ENCODE measurements at places on chromosomes 3 and 15.

DNA sequence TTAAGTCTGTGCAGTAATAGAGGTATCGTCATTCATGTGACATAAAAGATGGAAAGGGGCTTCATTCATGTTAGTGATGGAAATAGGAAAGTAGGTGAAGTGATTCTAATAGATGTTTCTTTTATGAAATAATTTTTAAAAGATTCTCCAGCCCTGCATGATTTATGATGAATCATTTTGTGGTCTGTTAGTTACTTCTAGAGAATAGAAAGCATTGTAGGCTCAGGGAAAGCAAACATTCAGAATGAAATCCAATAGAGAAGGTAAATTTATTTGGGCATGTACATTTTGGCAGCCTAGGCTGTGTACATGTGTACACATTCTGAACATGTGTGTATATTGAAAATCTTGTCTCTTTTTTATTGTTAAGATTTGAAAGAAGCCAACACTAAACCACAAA is 23.1 kb downstream of the PPARG start:
- no peak for DNase-seq

GRCh38 chr3:171226794-171227193 is 200.3 kb upstream of the SLC2A2 start:
- no peak for DNase-seq

GRCh38 chr3:61996366-61996765 is 377.0 kb downstream of the FEZF2 start:
- no peak for DNase-seq

DNA sequence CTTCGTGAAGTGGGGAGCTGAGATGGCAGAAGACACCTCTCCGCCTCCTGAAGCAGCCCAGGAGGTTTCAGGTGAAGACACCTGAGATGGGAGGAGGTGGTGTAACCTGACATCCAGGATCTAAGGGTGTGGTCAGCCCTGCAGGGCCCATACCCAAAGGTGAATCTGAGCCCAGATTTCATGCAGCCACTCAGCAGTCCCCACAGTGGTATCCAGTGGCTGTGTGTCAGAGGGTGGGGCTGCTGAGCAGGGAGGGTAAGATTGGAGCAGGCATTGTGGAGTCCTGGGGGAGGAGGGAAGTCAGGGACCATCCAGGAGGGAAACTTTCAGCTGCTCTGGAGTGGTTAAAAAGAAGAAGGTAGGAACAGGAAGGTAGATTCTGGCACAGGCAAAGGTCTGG is 46.0 kb upstream of the SMAD6 start:
- no peak for DNase-seq

GRCh38 chr3:48057521-48057920 is 41.3 kb upstream of the MAP4 start:
- DNase-seq = no peak

GRCh38 chr3:42665050-42665878 is 11.8 kb downstream of the ZBTB47 start:
- no peak for DNase-seq

DNA sequence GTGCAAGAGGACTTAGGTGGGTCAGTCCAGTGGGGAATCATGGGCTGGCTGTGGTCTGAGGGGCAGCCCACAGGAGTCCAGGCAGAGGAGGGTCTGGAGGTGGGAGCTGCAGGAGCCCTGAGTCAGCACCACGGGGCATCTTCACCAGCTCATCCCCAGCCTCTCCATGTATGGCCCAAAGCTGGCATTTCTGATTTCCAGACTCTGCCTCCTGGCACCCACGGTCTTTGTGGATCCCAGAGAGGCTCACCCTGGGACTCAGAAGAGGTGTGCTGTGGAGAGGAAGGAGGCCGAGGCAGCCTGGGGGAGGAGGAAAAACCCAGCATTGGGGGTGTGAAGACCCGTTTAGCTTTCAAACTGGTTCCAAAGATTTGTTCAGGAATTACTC is 64.5 kb upstream of the KLF13 start:
- DNase-seq = no peak

- DNase-seq = no peak
These were observed 267.2 kb downstream of the GABRG3 start for GRCh38 chr15:27238209-27238608.

GRCh38 chr3:58630076-58630709 is 36.4 kb downstream of the FAM3D start:
- DNase-seq = peak; percentile 48

GRCh38 chr3:115898656-115899410 is 275.5 kb downstream of the GAP43 start:
- peak; percentile 25 for DNase-seq

- no peak for DNase-seq
These were observed 9.3 kb upstream of the UBE2E2 start for GRCh38 chr3:23193831-23194230.

- no peak for DNase-seq
These were observed 727.0 kb downstream of the NR2F2 start for GRCh38 chr15:97057503-97057902.

DNA sequence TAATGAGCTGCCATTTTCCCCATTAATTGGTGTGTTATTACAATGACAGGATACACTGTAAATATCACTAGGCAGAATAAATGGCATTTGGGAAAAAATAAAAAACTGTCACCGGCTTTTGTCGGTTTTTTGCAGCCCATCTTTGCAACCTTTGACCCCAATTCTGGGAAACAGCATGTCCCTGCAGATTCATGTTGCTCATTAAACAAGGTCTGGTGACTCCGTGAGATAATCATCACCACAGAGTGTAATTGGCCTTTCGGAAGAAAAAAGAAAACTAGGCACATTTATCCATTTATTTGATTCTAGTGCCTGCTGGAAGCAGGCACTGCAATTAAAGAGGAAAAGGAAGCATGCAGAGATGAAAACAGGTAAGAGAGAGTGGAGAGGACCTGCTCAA is 64.5 kb downstream of the TRAT1 start:
- no peak for DNase-seq
